Stimulated activated CD8-positive, alpha-beta memory T cell treated with anti-CD3 and anti-CD28 coated beads, Interleukin-7, amount 100 ng/mL, for 1 hour (primary cell): ENCODE measurements at places on chromosomes 11 and 22.

GRCh38 chr11:86983021-86983488 is 27.9 kb upstream of the FZD4 start:
- DNase-seq: no peak

DNA sequence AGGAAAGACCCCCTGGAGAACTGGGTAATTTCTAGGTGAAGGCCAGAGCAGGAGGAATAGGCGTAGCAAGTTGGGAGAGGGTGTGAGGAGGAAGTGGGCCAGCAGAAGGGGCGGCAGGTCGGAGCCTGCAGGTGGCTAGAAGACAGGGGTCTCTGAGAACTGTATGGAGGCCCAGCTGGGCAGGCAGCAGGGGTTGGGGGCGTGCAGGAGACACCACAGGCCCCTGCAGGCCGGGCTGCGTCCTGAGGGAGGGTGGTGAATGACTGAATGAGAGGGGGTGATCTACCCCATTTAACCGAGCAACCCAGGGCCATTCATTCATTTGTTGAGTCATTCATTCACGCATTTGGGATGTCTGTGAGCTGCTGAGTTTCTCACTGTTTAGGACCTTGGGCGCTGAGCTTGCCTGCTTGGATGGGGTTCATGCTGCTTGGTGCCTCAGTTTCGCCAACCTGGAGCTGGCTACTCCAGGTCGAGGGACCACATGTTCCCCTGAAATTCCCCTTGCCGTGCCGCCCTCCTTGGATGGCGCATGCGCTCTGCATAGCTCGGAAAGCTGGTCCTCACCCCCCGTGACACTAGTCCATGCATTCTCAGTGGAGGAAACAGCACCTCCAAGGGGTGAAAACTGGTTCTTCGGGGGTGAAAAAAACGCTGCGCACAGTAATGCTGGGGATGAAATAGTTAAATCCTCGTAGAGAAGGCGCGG is 15.6 kb downstream of the MPPED1 start:
- no peak for DNase-seq

- no peak for DNase-seq
Measured at GRCh38 chr11:34243600-34244464, 114.0 kb downstream of the ABTB2 start.

DNA sequence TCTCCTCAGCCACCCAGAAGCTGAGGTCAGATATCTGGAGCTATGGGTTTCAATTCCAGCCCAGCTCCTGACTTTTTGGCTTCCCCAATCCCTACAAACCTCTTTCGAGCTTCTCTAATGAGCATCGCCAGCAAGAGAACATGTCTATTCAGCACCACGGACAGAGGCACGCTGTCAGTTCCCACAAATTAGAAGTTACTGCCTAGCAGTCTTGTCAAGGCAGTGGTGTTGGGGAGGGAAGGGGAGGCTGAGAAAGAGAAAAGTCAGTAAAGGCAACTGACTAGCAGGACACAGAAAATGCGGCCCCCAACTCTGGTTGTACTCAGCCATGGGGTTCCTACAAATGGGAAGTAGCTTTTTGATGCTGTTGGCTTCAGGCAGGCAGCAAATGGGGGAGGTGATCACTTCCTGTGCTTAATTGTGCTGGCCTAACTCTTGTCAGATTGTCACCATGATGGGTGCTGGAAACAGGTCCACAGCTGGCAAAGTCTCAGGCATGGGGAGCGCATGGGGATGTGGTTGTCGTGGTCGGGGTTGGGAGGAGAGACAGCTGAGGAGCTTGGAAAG is 205.9 kb downstream of the ST3GAL4 start:
- no peak for DNase-seq

DNA sequence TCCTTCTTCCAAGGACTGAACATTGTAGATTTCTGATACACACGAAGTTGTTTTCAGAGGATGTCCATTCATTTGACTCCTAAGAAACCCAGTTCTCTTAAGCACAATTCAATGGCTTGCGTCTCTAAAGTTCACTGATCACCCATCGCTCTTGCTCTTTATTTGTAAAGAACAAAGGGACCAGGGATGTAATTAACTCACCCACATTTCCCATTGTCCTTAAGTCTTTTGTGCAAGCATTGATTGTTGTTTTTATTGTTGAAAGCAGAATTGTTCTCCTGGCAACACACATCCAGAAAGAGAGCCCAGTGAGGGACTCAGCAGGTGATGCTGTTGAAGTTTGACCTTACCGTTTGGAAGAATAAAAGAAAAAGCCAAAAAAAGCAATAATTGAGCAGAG is 59.2 kb downstream of the SPON1 start:
- DNase-seq: no peak

- DNase-seq: peak; percentile 44
Measured at GRCh38 chr22:49992921-49993648, 19.5 kb downstream of the IL17REL start.

DNA sequence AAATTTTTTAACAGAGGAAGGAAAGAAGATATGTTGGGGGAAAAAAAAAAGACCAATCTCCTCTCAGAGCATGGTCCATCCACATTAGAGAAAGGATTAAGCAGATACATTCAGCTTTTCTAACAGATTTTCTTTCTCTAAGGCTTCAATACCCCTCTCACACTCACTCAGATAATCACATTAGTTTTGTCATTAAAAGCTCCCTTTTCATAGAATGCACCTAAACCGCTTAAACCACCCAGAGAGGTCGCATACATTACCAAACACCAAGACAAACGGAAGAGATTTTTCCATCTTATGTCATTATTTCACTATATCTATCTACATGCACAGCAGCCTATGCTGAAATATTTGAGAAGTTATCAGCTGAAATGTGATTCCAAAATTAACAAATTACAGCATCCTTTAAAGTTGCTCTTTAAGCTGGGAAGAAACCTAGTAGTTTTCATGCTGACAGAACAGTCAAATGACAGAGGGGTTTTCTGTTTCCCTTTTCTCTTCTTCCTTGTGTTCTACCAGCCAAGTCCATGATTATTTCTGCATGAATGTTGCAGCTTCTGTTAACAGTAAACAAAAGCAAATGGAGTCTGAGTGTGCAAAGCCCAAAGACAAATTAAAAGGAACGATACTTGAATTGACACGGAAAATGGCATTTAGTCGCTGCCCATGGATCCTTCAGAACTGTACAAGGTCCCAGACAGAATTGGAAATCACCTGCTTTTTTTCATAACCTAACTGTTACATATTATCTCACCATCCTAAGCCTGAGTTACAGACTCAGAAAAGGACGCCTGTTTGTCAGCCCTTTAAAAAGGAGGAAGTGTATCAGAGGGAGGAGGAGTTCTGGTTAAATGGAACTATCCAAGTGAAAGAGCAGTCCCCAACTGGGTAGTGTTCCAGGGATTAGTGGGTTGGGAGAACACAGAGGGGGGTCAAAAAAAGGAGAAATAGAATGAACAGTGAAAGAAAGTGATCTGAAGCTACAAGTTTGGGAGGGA is 54.6 kb downstream of the PRCP start:
- DNase-seq: no peak

GRCh38 chr11:122853971-122854446 is 15.7 kb downstream of the CRTAM start:
- DNase-seq: no peak

GRCh38 chr11:126886085-126886484 is 114.5 kb downstream of the KIRREL3 start:
- DNase-seq: no peak

DNA sequence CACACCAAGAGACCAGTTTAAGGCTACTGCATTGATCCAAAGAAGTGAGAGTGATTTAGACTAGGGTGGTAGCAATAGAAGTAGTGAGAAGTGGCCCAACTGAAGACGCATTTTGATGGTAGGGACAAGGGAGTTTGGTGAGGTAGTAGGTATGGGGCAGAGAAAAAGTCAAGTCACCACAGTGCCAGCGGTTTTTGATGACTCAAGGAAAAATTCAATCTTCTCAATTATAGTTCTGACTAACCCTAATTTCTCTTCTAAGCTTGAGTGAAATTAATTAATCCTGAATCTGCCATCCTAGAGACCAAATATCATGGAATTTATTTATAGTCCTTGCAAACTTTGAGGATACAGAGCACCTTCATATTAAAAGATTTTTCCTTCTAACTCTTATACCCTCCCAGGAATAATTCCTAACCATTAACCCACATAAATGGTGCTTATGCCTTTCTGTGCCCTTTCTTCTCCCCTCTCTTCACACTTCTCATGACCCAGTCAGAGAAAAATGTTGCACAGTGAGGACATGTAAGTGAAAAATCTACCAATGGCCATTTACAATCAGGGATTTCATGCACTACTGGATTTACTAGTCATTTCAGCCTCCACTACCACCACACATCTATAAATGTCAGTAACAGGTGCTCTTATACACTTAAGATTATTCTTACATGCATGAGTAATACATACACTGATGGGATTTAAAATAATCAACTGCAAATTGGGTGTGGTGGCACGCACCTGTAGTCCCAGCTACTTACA is 45.9 kb upstream of the ARHGAP32 start:
- no peak for DNase-seq

GRCh38 chr11:118921121-118921928 is 4.4 kb downstream of the BCL9L start:
- DNase-seq: no peak

DNA sequence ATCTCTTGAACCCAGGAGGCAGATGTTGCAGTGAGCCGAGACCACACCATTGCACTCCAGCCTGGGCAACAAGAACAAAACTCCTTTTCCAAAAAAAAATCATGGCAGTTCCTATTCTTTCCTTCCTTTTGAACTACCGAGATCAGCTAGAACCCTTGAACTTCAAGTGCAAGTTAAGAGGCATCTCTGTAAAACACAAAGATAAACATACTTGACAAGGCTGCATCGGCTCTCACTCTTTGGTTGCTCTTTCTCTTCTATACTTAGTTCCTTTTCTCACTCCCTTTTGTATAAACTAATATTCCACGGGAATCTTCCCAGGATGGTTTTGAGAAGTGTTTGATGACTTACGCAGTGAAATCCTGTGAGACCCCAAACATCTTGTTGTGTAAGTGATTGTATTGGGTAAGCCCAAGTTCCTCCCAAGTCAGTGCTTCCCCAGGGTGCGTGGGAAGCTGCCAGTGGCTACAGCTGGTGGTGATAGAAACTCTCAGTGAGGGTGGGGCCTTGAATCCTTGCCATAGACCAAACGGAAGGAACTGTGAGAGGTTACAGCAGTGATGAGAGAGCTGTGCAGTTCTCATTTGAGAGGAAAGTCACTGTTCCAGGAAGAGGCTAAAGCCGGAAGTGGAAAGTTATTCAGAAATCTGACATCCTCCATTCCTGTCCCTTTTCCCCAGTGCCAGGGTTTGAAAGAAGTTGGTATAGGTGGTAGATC is 24.1 kb upstream of the CDC42EP2 start:
- no peak for DNase-seq

GRCh38 chr11:109507331-109507730 is 85.3 kb downstream of the C11orf87 start:
- DNase-seq: no peak

GRCh38 chr11:20937826-20938225 is 268.4 kb downstream of the NELL1 start:
- no peak for DNase-seq

DNA sequence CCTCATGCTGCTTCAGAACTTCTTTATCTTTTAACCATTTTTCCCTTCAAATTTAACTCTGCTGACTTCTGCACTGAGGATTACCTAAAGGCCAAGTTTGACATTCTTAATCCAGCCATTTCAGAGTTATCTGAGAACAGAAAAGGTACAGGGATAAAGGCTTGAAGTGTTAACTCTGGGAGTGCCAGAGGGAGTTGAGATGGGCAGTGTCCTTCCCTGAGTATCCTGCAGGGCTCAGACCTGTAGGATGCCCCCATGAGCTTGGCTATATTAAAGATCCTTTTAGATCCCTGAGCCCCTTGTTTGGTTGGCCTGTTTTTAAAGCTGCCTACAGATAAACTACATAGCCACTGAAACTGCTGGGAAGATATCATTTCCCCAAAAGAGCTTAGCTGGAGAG is 268.4 kb upstream of the KIRREL3 start:
- DNase-seq: no peak

GRCh38 chr22:26684168-26684567 is 26.8 kb downstream of the MIAT start:
- no peak for DNase-seq

GRCh38 chr22:46263216-46263590 is at the start of gene PKDREJ:
Gene PKDREJ, minus strand, starts transcription at chr22:46263343. Its CDS starts 21 bp downstream, at chr22:46263322.
- no peak for DNase-seq

DNA sequence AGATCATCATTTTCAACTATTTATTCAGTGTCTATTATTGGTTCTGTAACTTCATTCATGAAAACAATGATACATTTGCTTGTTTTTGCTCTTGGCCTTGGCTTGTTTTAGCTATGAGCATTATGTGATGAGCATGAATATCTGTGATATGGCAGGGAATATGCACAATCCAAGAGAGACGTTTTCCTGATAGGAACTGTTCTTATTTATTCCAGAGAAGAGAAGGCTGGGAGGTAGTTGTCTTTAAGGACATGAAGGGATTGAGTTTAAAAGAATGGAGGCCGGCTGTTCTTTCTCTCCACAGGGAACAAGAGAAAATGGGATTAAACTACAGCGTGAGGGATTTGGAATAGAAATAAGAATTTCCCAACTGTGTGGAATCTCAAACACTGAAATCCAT is 30.3 kb downstream of the BLID start:
- no peak for DNase-seq

DNA sequence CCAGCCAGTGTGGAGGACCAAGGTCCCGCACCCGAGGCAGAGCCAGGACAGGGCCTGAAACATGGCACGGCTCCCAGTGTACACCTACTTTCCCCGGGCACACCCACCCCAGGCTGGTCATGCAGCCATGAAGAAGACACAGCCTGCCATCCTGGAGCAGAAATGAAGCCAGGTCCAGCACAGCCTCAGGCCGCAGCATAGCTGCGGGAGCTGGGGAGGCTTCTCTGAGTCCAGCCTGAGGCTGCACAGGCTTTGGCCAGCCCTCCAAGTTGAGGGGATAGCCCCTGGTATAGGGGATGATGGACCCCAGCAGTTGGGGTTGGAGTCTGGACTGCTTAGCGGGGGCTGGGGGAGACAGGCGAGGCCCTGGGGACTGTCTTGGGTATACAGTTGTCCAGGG is 2.9 kb upstream of the HDAC10 start:
- DNase-seq: no peak

DNA sequence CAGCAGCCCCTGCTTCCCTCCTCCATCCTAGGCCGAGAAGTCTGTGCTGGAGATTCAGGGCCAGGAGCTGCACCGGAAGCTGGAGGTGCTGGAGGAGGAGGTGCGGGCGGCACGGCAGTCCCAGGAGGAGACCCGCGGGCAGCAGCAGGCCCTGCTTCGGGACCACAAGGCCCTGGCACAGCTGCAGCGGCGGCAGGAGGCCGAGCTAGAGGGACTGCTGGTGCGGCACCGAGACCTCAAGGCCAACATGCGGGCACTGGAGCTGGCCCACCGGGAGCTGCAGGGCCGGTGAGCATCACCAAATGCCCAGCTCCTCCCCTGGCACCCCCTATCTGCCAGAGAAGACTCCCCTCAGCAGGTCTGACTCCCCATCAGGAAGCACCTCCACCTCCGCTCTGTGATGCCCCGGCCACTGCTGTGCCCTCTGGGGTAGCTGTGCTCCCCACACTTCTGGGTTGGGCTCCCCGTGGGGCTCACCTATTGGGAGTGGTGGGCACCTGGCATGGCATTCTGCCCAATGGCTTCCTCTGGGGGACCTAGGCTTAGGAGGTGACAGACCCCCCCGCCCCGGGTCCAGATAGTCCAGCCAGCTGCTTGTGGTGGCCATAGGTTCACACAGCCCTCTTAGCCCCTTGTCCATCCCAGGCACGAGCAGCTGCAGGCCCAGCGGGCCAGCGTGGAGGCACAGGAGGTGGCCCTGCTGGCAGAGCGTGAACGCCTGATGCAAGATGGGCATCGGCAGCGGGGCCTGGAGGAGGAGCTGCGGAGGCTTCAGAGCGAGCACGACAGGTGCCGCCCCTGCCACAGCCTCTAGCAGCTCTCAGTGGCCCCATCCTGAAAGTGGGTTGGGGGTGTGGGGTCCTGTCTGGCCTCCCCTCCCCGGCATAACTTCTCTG is 6.6 kb upstream of the RPS6KA4 start:
- no peak for DNase-seq

- DNase-seq: no peak
Measured at GRCh38 chr11:65058012-65058411, 341 bp downstream of the NAALADL1 start.
